ENCODE measurements at places on chromosomes 5 and 9. TPM values are rescaled to one million over a fixed set of nuclear protein-coding genes. Genes with fewer than 3 reads are reported as not detected.

The ADAMTS6 gene
- total RNA-seq, result 2.4 TPM

The SNCAIP gene
- total RNA-seq, result not detected

The NPR3 gene
- 0.50 TPM for total RNA-seq

The LCN15 gene
- not detected for total RNA-seq

The PDZD2 gene
- total RNA-seq, result 3.0 TPM

The NR2F1 gene
- total RNA-seq, result not detected

The LCP2 gene
- total RNA-seq, result 333 TPM

The SLC34A1 gene
- total RNA-seq, result 0.40 TPM

The GADD45G gene
- 15.1 TPM for total RNA-seq

The IFNE gene
- total RNA-seq, result not detected

The LRRC19 gene
- not detected for total RNA-seq

The CCL21 gene
- total RNA-seq, result not detected

The EFNA5 gene
- total RNA-seq, result not detected

The MEGF9 gene
- total RNA-seq, result 10.2 TPM

The ZDHHC11B gene
- 9.3 TPM for total RNA-seq

The HK3 gene
- total RNA-seq, result 1.2 TPM

The DBH gene
- total RNA-seq, result not detected

The PCDHA10 gene
- not detected for total RNA-seq

The SPATA31A3 gene
- total RNA-seq, result not detected

The DCTN3 gene
- total RNA-seq, result 82.4 TPM

The SLC25A2 gene
- total RNA-seq, result 0.65 TPM

The KLF4 gene
- total RNA-seq, result 55.3 TPM

The FOXD4 gene
- not detected for total RNA-seq

The TRIM14 gene
- 63.8 TPM for total RNA-seq

The PCDHB3 gene
- not detected for total RNA-seq

The SPINK5 gene
- total RNA-seq, result not detected

The PTPN3 gene
- not detected for total RNA-seq

The TMEM38B gene
- 9.4 TPM for total RNA-seq

The ZBTB6 gene
- 4.7 TPM for total RNA-seq

The BTNL3 gene
- total RNA-seq, result not detected

The NSA2 gene
- total RNA-seq, result 75.1 TPM

The IL17B gene
- not detected for total RNA-seq

The PRRX2 gene
- total RNA-seq, result not detected

The IFNK gene
- total RNA-seq, result not detected

The IRF1 gene
- 639 TPM for total RNA-seq

The STPG3 gene
- total RNA-seq, result 0.62 TPM

The C5orf52 gene
- not detected for total RNA-seq

The GRXCR2 gene
- total RNA-seq, result not detected

The HEMGN gene
- 1.3 TPM for total RNA-seq

The PCDHB14 gene
- total RNA-seq, result not detected

The CNTNAP3 gene
- not detected for total RNA-seq

The KIF27 gene
- total RNA-seq, result 4.9 TPM

The NOL8 gene
- total RNA-seq, result 61.1 TPM

The NLN gene
- total RNA-seq, result 1.8 TPM

The TPPP gene
- total RNA-seq, result 17.3 TPM

The IL5 gene
- not detected for total RNA-seq

The CTNNA1 gene
- total RNA-seq, result 13.7 TPM

The PSAT1 gene
- 1.5 TPM for total RNA-seq

The ALDH1B1 gene
- 2.7 TPM for total RNA-seq

The ADAMTS19 gene
- total RNA-seq, result not detected

The PLAC8L1 gene
- not detected for total RNA-seq

The C8G gene
- 2.7 TPM for total RNA-seq

All from T-helper 17 cell (primary cell).